ENCODE measurements at places on chromosomes 3 and 15.

- DNase-seq: peak; percentile 55
Observed at GRCh38 chr3:183697610-183698317, at the start of gene YEATS2. TSS of gene YEATS2 (plus strand) at chr3:183697797. CDS start at chr3:183715163, 17,366 bp downstream.

GRCh38 chr15:68781217-68781616 lies 39.5 kb downstream of the ANP32A start:
- DNase-seq: no peak

DNA sequence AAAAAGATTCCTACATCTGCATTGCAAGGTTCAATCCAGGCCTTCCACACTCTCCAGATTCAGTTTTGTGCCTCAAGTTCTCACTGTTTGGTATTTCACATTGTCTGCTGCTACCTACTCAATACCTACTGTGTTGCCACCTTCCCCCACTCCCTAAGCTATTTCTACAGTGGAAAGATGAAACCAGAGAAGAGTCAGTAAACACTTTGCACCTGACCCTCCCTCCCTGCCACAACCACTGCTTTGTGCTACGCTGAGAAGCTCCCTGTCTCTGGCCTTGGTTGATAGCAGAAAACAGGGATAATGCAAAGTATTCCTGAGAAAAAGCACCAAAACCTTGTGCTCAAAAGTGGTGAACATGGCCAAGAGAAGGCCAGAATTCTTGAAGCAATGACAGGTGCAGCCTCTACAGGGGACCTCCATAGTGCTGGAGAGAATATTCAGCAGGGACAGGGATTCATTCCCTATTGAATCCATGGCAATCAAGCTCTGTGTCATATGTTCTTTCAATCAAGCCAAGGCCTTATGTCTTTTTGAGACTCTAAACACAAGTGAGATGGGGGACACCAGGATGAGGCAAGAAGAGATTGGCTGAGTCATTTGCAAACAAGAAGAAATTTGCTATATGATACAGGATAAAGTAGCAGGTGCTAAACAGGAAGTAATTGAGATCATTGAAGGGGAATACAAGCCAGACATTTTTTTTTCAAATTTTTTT lies 83.5 kb upstream of the LIPC start:
- no peak for DNase-seq

- peak; percentile 38 for DNase-seq
Observed at GRCh38 chr15:30922480-30923311, 19.0 kb downstream of the FAN1 start.

- DNase-seq: no peak
Observed at GRCh38 chr3:44026220-44026865, 215.3 kb upstream of the TOPAZ1 start.

DNA sequence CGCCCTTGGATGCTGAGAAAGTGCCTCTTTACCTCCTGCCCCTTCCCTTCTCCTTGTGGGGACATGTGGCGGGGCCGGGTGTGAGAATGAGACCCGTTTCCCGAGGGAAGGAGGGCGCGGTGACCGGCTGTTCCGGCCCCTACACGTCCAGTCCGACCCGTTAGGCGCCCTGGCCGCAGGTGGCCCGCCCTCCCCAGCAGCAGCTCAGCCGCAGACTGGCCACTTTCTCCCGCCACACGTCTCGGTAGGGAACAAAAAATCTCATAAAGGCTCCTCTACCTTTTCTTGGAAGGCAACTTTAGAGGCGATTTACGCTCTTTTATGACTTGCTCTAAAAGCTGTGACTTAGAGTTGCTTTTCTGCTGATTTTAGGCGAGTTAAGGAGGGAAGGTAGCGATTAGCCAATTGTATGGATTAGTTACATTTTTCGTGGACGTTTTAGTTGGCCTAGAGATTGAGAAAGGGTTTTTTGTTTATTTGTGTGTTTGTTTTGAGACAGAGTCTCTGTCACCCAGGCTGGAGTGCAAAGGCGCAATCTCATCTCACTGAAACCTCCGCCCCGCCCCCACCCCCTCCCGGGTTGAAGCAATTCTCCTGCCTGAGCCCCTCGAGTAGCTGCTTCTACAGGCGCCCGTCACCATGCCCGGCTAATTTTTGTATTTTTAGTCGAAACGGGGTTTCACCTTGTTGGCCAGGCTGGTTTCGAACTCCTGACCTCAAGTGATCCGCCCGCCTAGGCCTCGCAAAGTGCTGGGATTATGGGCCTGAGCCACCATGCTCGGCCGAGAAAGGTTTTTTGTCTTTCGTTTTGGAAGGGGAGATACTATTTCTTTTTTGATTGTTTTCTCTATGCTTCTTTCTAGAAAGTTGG lies 8.3 kb upstream of the PGPEP1L start:
- no peak for DNase-seq

- DNase-seq: no peak
Observed at GRCh38 chr3:54916732-54917131, 11.1 kb downstream of the LRTM1 start.

- DNase-seq: no peak
Observed at GRCh38 chr3:44983484-44983941, 7.5 kb downstream of the EXOSC7 start.

DNA sequence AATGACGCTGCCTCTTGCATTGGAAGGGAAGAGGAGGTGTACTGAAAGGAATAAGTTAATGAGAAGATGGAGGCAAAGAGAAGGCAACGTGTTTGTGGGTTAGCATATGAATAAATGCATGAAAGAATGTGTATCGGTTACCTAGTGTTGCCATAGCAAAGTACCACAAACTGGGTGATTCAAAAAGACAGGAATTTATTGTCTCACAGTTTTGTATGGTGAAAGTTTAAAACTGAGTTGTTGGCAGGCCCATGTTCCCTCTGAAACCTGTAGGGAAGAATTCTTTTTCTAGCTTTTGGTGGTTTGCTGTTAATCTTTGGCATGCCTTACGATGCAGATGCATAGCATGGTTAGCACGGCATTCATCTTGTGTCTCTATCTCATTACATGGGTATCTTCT lies 729.9 kb downstream of the MECOM start:
- DNase-seq: peak; percentile 3

- DNase-seq: peak; percentile 60
Observed at GRCh38 chr15:82851981-82852511, 42.6 kb downstream of the WHAMM start.

GRCh38 chr3:71710906-71711494 lies 14.2 kb downstream of the EIF4E3 start:
- peak; percentile 63 for DNase-seq

- no peak for DNase-seq
Observed at GRCh38 chr3:111986800-111987199, 8.0 kb downstream of the ABHD10 start.

DNA sequence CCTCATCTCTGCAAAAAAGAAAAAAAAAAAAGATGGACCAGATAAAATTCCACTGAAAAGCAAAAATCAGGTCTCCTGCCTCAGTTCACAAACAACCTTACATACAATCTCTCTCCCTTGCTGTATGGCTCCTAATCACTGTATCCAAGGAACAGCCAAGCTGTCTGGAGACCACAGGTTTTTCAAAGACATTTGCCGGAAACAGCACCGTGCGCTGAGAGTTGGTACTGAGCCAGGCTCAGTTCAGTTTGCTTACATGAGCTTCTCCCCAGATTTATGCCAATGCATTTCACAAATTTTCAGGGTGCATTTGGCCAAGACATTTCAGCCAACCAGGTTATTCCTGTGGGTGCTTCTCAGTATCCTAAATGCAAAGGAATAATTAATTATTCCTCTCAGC lies 4.1 kb downstream of the ACP3 start:
- no peak for DNase-seq

DNA sequence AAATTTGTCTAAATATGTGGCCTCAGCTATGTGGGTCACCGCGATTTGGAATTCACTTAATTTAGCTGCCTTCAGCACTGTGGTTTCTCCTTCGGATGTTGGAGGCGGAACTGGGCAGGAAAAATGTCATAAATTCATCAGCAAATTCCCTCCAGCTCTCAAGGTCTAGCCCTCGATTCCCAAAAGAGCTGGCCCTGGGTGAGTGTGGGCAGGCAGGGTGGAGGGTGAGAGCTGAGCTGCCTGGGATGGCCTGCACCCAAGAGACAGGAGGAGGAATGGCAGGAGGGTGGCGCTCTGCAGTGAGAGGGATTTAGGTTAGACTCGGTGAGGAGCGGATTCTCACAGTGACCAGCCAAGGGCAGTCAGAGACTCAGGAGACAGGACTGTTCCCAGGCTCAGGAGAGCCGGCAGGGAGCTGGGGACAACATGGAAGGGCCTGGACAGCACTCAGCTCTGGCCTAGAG lies 57.1 kb downstream of the FEM1B start:
- peak; percentile 75 for DNase-seq

DNA sequence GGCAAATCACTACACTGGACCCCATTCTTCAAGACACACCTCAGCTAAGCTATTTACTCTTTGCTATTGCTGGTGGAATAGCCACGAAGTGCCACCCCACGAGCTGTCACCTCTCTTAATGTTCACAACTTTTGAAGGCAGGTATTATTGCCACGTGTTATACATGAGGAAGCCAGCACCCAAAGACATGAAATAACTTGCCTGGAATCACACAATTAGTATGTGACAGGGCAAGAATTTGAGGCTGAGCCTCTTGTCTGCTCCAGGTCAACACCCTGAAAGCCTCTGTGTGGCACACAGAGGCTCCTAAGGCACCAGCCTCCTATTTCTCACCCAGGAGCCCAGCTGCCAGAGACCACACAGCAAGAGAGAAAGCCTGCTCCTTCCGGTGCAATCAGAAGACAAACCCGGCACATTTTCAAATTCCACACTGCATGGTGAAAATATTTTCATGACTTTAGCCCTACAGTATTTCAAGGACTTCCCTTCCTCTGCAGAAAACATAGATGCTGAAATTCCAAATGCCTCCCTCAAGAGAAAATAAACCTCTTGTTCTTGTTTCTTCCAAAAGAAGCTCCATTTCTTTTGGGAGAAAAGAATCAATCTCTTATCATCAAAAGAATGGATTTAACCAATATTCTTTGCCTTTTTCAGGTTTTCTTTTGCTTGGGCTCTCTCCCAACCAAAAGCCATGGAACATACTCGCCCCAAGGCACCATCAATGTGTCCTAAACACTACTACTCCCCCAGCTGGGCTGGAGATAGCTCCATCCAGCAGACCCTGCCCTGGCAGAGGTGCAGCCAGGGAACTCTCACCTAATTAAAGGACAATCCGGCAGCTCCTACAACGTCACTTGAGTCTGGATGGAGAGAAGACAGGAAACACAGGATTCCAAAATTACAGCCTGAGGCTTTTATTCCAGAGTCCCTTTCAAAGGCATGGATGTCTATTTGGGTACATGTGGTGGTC lies 84.7 kb upstream of the THBS1 start:
- peak; percentile 69 for DNase-seq

GRCh38 chr15:48112242-48112641 lies 8.5 kb upstream of the SLC24A5 start:
- peak; percentile 24 for DNase-seq

DNA sequence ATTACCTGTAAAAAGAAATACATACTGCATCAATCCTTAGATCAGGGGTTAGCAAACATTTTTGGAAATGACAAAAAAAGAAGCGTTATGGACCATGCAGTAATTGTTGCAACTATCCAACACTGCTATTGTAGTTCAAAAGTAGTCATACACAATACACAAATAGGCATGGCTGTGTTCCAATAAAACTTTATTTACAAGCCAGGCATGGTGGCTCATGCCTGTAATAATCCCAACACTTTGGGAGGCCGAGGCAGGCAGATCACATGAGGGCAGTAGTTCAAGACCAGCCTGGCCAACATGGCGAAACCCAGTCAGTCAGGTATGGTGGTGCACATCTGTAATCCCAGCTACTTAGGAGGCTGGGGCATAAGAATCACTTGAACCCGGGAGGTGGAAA lies 124.8 kb downstream of the DLG1 start:
- DNase-seq: no peak

DNA sequence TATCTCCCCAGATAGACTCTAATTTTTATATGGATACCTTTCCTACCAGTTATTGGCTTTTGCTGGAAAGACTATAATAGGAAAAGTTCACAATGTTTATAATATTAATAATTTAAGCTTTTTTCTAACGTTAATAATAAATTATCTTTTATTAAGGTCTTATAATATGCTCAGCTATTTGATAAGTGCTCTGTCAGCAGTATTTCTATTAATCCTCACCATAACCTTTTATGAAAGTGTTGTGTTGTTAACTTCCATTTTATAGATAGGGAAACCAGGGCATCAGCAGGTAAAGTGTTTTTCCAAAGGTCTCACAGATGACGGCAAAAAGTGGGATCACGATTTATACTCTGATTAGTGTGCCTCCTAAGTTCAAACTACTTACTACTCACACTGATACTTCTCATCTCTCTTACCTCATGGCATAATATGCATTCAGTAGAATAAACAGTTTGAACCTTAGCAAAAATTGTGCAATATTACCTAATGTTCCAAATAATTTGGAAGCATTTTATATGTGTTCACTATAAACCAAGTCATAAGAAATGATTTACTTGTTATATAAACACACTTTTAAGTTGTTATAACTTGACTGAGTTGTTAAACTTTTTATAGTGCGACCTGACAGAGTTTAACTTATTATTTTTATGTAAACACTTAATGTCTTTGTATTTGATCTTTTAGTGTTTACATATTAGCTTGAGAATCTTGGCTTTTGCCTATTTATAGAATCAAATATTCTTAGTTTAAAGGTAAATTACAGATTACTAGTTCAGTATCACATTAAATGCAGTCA lies 274.9 kb upstream of the DCBLD2 start:
- DNase-seq: no peak

DNA sequence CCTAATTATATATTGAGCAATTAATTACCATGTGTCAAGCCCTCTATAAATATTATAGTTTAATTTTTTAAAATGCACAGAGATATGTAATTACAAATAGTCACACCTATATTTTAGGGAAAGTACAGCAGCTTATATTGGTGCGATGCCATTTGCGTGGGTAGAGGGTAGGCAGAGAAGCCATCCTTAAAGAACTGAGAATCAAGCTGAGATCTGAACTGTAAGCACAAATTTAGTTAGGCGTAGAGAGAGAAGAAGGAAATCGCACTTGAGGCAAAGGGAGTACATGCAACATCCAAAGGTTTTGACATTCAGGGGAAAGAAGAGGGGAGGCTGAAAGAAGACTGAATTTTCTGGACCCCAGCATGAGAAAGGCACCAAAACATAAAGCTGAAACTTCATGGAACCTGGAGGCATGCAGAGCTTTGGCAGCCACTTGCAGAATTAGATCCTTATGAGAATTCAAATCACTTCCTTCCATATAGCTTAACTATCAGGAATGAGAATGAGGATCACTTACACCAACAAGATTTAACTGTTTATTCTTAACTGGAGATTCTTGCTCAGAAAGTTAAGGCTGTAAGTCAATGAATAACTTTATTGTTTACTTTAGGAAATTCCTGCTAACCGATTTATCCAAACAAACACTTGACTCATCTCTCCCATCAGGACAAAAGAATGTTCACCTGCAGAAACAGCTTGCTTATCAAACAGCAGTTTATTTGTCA lies 114.3 kb downstream of the TGFBR2 start:
- peak; percentile 85 for DNase-seq

GRCh38 chr15:76197703-76198455 lies 113.4 kb downstream of the ETFA start:
- DNase-seq: no peak

GRCh38 chr15:71083349-71083748 lies 31.9 kb upstream of the THSD4 start:
- no peak for DNase-seq

DNA sequence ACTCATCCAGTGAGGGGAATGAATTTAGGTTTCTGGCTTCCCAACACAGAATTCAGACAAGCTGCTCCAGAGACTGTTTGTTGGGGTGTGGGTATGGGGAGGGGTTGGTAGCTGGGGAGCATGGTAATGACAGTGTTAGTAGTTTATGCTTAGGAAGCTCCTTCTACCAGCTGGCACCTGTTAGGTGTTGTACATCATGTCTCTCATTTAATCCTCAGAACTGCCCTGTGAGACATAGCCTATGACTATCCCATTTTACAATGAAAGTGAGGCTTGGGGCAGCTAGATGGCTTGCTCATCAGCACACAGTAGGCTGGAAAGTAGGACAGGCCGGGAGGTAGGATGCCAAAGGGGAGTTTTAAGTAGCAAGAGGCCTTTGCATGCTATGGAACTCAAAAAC lies 2.5 kb downstream of the EIF4E3 start:
- no peak for DNase-seq

All from amniotic epithelial cell (primary cell).